ENCODE measurements at places on chromosomes 3 and 15.
A peak's percentile ranks its signal among the peaks of the same experiment; 100 is the strongest.

- no peak for DNase-seq
Observed at GRCh38 chr15:90994059-90994416, 297 bp downstream of the PRC1 start.

DNA sequence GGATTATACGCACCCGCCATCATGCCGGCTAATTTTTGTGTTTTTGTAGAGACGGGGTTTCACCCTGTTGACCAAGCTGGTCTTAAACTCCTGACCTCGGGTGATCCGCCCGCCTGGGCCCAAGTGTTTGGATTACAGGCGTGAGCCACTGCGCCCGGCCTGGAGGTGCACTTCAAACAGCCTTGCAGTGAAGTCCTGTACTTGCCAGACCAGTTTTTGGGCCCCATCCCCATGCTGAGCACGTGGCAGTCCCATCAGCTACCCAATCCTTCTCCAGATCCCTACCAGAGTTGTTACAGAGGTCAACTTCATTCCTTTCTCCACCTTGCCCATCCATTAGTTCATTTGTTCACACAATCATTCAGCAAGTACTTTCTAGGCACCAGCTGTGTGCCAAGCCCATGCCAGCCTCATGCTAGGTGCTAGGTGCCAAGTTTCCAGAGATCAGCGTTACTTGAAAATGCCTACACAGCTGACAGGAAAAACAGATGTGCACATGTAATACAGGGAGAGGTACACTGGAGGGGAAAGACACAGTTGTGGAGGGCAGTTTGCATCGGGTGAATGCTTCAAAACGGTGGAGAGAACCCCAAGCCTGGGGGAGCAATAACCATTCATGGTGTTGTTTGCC is 2.2 kb downstream of the DNAH1 start:
- no peak for DNase-seq

- no peak for DNase-seq
Observed at GRCh38 chr3:138139691-138140090, 7.5 kb upstream of the A4GNT start.

GRCh38 chr15:90231028-90232017 is 2.4 kb downstream of the CIB1 start:
- DNase-seq, result no peak

- no peak for DNase-seq
Observed at GRCh38 chr3:66863205-66864111, 134.6 kb upstream of the KBTBD8 start.

DNA sequence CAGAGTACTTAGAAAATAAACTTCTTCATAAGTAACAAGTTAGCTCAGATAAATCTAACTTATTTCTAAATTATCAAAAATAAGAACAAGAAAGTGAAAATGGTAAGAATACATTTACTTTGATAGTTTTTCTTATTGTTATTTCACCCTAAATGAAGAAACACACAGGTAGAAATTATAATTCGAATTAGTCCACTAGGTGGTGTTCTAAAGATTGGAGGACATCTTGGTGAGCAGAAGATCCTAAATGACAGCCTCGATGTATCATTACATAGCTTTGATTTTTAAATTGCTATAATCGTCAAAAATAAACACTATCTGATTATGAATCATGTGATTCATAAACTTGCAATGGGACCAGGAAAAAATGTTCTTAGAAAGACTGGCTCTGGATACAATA is 280.8 kb upstream of the UBE2E2 start:
- DNase-seq, result peak; percentile 28

- DNase-seq, result no peak
Observed at GRCh38 chr3:53242155-53242554, 13.7 kb downstream of the TKT start.

DNA sequence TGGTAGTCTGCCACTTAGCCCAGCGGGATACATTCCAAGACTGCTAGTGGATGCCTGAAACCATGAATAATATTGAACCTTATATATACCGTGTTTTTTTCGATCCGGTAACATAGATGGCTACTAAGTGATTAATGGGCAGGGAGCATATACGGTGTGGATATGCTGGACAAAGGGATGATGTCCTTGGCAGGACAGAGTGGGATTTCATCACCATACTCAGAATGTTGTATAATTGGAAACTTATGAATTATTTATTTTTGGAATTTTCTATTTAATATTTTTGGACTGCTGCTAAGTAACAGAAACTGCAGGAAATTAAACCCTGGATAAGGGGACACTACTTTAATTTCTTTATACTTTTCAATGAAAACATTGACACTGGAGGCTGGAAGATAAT is 53.2 kb downstream of the ASTE1 start:
- DNase-seq, result no peak

DNA sequence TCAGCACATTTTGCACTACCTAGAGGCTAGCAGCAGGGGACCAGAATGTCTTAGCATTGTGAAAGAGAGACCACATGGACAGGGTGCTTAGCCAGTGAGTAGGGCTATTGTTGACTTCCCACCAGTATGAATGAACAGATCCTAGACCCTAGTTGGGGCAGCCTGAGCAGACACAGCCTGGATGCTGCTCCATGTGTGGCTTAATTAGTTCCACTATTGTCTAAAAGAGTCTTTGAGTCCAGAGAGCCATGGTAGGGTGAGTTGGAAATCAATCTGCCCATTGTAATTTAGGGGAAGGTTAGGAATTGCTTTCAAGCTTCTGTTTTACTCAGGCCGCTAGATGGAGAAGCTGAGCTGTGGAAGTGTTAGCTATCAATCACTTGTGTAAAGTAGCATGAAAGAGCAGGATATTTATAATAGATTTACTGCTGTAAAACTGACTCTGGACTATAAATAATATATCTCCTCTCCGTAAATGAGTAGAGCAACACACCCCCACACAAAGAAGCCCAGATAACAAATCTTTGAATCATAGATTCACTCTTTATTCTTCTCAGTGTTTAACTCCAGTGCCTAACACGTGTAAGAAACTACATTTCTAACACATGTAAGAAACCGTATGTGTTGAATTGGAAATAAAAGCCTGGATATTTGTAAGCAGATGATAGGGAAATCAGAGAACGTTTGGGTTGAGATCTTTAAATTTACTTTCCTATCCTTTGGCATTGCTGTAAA is 4.1 kb upstream of the GCSAM start:
- DNase-seq, result peak; percentile 64

GRCh38 chr15:52427804-52428203 is 100.9 kb downstream of the MYO5A start:
- DNase-seq, result peak; percentile 43

DNA sequence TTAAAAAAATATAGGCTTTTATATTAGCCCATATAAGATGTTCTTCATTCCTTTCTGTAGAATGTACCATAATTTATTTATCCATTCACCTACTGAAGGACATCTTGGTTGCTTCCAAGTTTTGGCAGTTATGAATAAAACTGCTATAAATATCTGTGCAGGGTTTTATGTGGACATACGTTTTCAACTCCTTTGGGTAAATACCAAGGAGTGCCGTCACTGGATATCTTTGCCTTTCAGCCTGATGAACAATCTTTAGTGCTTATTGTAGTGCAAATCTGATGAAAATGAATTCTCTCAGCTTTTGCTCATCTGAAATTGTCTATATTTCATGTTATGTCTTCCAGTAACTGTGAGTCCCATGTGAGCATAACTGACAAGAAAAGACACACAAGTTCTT is 26.6 kb upstream of the BLM start:
- DNase-seq, result no peak

DNA sequence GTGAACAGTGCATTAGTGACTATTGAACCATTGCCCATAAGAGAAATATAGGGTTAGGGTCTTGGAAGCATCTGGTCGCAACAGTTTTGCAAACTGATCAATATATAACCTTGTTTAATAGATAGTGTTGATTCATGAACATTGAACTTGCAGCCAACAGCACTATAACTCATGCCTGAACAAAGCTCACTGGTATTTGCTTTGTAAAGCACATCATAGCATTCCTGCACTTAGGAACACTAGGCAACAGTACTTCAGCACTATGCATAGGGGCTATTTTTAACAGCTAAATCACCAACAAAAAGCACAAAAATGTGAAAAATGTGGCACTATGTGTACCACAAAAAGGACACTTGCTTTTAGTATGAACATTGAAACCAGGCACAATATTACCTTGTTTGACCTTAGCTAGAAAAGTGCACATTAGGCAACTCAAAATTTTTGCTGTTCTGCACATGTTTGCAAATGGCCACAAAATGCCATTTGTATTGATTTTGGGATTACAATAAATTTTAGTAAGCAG is 68.0 kb downstream of the OXNAD1 start:
- no peak for DNase-seq

GRCh38 chr3:97983933-97984491 is 11.8 kb upstream of the RIOX2 start:
- no peak for DNase-seq

- DNase-seq, result no peak
Observed at GRCh38 chr3:140022066-140022770, 87.2 kb downstream of the CLSTN2 start.

GRCh38 chr3:136632625-136633081 is 119.5 kb downstream of the STAG1 start:
- DNase-seq, result no peak
